ENCODE measurements at places on chromosomes 4 and X.

DNA sequence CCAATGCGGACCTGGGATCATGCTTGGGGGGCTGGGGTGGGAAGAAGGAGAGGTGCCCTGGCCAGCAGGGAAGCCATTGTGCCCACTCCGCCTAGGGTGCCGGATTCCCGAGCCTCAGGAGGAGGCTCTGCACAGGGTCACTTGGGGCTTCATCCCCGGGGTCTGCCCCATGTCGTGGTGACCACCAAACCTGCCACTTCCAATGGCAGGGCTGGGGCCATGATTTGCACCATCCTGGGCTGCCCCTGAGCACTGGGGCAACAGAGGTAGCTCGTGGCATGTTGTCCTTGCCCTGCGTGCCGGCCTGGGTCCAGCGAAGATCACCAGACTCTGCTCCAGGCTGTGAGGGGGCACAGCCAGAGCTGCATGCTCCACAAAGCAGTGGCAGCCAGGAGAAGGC lies 71.4 kb upstream of the DCAF12L2 start:
- no peak for DNase-seq

- no peak for DNase-seq
Measured at GRCh38 chrX:63746278-63746677, 38.7 kb downstream of the ARHGEF9 start.

DNA sequence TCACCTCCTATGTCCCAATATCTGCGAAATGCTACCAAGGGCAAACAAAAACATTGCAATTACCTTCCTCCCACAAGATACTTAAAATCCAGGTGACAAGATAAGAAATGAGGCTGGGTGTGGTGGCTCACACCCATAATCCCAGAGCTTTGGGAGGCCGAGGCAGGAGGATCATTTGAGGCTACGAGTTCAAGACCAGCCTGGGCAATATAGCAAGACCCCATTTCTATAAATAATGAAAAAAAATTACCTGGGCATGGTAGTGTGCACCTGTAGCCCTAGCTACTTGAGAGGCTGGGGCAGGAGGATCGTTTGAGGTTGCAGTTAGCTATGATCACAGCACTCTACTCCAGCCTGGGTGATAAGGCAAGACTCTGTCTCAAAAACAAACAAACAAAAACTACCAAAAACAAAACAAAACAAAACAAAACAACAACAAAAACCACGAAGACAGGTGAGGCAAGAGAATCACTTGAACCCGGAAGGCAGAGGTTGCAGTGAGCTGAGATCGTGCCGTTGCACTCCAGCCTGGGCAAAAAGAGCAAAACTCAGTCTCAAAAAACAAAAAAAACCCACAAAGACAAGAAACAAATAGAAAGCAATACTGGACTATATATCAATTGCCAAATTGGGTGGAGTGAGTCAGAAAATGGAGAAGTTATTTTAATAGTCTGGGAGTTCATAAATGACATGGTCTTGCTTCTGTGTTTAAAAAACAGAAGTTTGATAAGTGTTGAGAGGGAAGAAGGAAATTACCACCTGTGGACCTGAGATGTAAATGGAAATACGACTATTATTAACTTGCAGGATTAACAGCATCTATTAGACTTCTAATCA lies 176.5 kb downstream of the FBXW7 start:
- no peak for DNase-seq

DNA sequence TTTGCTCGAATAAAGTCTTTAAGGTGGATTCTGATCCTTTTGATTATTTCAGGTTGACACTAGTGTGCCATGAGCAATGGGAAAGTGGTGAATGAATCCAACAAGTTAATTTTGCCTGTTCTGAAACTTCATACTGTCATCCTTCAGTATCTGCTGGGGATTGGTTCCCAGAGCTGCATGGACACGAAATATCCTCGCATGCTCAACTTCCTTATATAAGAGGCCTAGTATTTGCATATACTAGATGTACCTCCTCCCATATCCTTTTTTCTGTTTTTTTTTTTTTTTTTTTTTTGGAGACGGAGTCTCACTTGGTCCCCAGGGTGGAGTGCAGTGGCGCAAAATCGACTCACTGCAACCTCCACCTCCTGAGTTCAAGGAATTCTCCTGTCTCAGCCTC lies 23.0 kb upstream of the PDS5A start:
- no peak for DNase-seq

DNA sequence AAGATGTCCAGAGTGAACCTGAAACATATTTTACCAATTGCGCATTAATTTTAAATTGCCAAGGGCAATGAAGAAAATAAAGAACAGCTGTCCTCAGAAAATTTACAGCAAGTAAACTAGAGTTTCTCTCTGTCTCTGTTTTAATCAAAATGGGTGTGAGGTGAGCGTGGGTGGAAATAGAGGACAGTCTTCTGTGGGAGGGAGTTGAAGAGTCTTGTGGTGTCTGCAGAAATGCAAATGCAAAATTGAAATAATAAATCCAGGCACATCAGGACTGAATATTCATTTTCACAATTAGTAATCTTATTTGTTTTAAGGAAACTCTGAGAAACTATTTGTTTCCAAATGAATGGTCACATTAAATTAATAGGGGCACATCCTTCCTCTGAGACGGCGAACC lies 192.0 kb downstream of the ARHGAP10 start:
- DNase-seq, result no peak

DNA sequence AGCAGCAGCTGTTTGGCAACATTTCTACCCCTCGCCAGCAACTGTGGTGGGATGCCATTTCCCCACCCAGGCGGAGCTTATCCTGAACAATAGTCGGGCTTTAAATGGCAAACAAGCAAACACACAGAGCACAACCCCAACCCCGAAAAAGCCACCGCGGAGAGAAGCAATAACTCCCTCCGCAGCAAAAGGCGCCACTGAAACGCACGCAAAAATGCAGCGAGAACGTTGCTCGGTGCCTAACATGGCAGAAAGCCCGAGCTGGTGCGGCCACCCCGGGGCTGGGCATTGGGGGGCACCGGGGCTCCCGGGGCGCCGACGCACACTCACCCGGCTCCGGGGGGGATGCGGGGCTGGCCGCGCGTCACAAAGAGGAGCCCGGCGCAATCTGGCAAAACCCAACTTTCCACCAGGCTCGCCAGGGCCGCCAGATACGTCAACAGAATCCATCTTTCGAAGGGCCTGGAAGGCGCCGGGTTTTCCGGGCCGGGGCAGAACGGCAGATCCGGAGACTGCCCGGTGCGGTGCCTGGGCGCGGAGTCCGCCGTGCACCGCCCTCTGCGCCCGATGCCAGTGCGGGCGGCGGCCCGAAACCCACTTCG lies 818 bp downstream of the RAI2 start:
- DNase-seq, result no peak

DNA sequence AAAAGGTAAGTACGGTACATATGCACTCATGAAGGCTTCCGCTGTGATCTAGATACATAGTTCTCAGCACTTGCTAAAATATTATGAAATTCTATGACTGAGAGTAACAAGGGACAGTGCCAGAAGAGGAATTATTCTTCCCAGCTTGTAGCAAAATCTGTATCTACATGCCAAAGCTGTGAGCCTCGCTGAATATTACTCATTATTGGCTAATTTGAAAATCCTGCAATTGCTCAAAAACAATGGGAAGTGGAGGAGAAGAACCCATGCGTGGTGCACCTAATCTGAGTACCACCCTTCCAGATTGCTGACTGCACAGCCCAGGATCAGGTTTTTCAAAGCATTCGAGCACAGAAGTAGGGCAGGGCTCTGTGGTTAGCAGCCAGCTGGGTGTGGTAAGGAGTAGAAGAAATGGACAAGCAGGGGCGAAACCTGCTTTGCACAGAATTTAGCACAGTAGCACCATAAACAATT lies 17.4 kb upstream of the PDCL2 start:
- DNase-seq, result no peak

GRCh38 chr4:57148177-57148576 lies 38.0 kb upstream of the IGFBP7 start:
- DNase-seq, result no peak
